ENCODE measurements at places on chromosomes 12 and 14.
A peak's percentile ranks its signal among the peaks of the same experiment; 100 is the strongest.

GRCh38 chr12:80778005-80778541 is 61.4 kb downstream of the MYF5 start:
- no peak for DNase-seq

GRCh38 chr12:131432532-131433260 is 278.2 kb upstream of the SFSWAP start:
- DNase-seq: no peak

DNA sequence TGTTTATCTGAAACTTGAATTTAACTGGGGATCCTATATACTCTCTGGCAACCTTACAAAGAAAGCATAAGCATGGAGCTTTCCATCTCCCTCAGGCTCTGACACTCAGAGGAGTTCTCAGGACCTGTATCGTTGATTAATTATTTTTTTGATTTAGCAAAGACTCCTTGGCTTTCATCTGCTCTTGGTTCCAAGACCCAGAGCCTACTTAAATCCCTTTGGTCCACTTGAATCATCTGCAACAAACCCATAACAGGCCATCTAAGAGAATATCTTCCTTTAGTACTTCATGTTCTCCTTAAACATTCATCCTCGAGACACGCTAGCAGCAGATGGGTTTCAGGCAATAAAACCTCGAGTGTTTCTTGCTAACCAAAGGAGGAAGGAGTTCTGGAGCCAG is 85.4 kb downstream of the ZFP36L1 start:
- DNase-seq: no peak

GRCh38 chr14:23080474-23080873 is 14.5 kb downstream of the ACIN1 start:
- no peak for DNase-seq

DNA sequence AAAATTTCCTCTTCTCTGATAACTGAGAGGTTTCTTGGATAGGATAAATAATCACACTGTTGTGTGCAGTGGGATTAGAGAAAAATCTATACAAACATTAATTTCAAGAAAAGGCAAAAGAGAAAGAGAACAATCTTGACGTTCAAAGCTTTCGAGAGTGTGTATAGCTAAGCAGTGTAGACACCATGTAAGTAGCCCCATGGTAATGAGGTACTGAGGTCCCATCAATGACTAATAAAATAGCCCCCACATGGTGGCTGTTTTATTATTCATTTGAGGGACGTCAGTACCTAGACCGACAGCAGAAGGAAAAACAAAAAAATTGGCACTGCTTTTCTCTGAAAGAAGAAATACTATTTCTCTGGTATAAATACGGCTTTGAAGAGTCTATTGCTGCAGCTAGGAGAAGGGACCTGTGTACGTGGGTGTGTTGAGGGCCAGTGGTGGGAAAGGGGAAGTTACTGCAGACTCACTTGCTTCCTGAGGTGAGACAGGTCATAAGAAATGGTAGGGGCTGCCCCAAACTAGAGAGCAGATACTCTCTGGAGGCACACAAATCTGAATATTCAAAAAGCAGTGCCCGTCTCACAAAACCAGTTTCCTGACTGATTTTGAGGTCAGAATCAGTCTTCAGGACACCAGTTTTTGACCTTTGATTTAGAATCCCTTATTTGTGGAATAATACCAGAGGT is 339.8 kb downstream of the EMP1 start:
- DNase-seq: no peak

- DNase-seq: no peak
These were observed 30.5 kb downstream of the RASAL1 start for GRCh38 chr12:113104953-113105510.

GRCh38 chr12:104909761-104910160 is 48.3 kb downstream of the SLC41A2 start:
- no peak for DNase-seq

DNA sequence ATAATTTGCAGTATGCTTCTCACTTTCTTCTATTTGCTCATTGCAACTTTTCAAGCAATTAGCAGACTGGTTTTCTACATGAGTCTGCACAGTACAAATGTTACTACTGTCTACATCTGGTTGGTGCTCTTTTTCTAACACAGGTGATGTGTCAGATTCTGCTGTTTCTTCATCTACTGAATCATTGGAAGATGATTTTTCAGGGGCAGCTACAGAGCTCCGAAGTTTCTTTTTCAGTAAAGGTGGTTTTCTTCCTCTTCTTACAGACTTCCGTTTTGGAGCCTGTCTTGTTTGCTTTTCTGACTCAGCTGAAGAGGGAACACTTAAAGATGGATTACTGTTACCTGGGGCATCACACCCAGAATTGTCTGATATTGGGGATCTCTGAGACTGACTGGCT is 62.1 kb downstream of the SCAF11 start:
- no peak for DNase-seq

DNA sequence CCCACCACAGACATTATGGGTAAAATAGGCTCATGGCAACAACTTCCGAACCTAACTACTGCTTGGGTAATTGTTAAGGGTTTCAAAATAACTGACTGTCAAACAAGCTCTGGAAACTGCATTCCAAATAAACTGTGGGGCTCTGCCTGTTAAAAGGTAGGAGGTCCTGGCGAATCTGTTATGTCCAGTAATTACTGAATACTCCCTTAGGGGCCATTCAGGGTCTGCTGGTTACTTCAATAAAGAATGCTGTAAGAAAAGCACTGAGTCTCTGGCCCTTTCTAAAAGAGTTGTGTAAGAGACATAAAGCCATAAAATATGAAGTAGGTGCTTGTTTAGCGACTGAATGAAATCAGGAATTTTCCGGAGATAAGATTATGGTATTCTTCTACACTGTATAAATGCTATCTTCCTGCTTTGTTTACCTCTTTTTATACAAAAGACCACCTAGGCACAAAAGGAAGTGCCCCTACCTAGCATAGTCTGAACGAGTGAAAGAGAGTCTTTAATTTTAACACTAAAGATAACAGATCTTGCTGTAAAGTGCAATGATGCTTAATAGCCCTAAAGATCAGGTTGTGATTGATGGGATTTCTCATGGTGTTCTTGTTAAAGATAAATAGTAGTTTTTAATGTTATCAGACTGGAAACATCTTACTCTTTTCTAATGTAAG is 127.8 kb downstream of the FBXL14 start:
- no peak for DNase-seq

DNA sequence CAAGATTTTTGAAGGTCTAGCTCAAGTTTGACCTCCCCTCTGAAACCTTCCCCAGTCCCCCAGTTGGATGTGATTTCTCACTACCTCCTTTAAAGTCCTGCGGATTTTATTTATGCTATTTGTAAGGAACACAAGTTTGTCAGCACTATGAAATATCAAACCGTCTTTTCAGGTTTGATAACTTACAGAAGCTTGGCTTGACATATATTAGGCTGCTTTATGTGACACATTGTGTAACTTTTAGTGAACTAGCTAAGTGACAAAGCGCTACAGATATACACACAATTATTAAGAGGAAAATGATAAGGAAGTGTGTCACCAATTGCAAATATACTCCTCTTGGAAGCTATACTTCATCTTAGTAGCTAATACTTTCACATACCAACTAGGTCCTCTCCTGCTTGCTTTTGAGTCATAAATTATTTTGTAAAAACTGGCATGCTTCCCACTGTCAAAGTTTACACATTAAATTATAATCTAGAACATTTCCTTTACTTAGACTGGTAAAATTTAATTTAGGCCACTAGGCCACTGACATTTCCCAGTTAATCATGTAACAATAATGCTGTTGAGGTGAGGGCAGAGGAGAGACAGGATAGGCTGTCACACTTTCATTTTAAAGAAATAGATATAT is 149.5 kb downstream of the TMTC3 start:
- DNase-seq: no peak

- peak; percentile 78 for DNase-seq
These were observed 101.9 kb upstream of the SFSWAP start for GRCh38 chr12:131608740-131609690.

- no peak for DNase-seq
These were observed 107.3 kb downstream of the SLC41A2 start for GRCh38 chr12:104850781-104851180.

DNA sequence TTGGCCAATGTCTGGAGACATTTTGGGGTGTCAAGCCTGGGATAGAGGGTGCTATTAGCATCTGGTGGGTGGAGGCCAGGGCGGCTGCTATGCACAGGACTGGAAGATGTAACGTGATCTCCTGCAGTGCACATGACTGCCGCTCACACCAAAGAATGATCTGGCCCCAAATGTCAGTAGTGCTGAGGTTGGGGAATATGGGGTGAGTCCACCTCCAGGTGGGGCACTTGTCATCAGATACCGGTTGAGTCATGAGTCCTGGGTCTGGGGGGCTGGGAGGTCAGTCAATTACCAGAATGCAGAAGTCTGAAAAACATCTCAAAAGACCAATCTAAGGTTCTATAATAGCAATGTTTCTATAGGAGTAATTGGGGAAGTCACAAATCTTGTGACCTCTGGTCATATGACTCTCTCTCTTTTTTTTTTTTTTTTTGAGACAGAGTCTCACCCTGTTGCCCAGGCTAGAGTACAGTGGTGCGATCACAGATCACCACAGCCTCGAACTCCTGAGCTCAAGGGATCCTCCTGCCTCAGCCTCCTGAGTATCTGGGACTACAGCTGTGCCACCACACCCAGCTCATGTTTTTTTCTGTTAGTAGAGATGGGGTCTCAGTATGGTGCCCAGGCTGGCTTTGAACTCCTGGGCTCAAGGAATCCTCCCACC is 6.0 kb upstream of the SDSL start:
- no peak for DNase-seq

- no peak for DNase-seq
These were observed 258.1 kb downstream of the MED13L start for GRCh38 chr12:116019415-116019814.

- no peak for DNase-seq
These were observed 696.1 kb downstream of the DIO2 start for GRCh38 chr14:79515158-79515557.

- no peak for DNase-seq
These were observed 328.2 kb upstream of the NOVA1 start for GRCh38 chr14:26925876-26926584.

DNA sequence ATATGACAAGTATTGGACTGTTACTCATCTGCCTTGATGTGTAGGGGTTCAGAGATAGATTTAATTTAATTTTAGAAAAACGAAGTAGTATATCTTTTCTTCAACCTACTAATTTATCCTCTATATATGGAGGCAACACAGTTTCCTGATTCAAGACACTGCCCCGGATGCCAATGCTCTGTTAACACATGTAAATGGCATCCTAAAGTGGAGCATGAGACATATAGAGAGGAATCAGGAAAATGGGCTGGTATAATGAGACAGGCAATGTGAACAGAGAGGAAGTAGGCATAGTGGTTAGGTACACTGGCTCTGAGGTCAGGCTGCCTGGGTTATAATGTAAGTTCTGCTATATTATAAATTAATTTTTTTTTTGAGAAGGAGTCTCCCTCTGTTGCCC is 85.6 kb downstream of the OTOGL start:
- DNase-seq: no peak

DNA sequence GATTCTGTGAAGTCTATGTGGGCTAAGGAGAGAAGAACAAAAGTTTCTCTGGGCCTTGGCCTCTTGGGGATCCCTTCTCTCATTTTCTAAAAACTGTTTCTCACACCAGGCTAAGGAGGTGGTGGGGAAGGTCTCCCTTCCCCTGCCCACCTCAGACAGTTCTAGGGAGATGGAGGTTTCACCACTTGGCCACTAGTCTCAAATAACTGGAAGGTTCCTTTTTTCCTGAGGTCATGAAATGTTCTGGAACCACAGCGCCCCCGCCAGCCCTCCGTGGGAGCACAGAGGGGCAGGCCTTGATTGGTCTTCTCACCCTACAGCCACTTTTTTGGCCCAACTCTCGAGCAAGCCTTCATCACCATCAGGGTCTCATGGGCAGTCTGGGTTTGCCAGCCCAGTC is 12.6 kb downstream of the C12orf43 start:
- DNase-seq: no peak

GRCh38 chr12:85266356-85266755 is 13.7 kb upstream of the ALX1 start:
- DNase-seq: no peak

DNA sequence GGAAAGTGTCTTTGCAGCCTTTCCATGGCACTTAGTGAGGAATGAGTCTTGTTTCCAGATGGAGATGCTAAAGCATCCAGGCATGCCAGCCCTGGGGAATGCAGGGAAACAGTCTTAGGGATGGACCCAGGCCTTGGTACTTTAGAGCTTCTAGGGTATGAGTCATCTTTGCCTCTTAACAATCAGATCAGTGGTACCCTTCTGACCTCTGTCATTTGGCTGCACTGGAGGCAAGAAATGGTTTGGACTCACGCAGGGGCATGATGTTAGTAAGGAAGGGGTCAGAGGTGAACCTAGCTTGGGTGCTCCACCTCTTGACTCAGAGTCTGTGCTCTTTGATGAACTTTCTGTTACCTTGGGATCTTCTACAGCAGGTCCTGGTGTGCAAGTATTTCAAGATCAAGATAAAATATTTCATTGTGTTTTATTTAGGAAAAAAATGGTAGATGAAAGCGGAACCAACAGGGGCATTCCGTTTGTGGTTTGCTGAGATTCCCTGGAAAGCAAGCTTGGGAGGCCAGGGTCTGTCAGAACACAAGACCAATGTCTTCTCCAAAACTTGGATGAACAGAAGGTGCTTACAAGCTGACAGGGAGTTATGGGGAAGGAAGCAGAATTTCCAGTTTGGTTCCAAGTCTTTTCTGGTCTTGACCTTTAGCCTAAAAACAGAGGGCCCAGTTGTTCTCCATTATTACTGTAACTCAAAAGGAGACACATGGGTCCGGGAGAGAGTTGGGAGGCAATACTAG is 216.2 kb downstream of the ZFP36L1 start:
- no peak for DNase-seq

- DNase-seq: no peak
These were observed 79.3 kb downstream of the IGF1 start for GRCh38 chr12:102401087-102401486.

DNA sequence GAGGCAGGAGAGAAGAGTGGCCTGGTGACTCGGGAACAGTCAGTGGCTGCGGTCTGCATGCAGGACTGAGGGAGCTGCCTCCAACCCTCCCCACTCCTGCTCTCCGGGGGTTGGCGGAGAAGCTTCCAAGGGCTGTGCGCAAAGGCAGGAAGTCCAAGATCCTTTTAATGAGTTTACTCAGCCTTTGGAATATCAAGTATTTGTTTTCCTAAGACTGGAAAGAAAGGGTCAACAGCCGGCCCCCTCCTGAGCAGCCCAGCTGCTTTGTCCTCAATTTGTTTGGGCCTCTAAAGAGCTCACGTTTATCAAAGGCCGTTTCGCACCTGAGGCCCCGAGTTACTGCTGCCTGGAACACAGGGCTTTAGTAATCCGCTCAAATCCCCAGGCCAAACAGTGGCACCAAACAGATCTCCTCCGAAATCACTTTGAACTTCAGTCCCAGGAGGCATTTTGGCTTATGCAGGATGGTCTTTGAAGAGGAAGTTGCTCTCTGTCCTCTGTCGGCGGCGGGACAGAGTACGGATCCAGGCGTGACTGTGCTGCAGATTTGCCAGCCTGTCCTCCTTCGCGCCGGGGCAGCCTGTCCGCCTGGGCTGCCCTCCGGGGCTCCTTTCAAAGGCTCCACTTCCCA is 117.2 kb upstream of the FZD10 start:
- DNase-seq: no peak
